ENCODE measurements at places on chromosomes 2 and 18.

DNA sequence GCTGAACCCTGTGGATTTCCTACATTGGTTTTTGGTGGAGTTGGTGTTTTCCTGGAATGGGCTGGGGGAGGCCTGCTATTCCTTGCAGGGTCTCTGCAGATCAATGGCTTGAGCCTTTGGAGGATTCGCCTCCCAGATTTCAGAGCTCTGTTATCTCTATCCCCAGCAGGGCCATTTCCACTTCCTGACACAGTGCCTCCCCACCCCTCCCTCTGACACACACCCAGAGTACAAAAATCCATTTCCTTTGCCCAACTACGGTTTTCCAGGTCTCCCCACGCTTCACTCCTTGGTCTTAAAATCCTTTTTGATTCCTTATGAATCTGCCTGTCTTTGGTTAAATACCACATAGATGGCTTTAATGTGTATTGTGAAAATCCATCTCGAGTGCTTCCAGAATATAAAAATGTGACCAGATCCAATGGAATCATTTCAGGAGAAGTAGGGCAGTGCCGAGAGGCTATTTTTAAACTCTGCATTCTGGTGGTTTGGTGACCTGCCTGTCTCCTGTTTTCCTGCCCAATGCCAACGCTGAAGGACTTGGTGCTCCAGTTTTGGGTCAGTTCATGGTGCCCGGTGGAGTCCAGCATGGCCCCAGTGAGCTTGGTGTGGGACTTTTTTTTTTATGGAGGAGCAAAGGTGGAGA, 60.9 kb downstream of the ARL4C start:
- no peak for DNase-seq

DNA sequence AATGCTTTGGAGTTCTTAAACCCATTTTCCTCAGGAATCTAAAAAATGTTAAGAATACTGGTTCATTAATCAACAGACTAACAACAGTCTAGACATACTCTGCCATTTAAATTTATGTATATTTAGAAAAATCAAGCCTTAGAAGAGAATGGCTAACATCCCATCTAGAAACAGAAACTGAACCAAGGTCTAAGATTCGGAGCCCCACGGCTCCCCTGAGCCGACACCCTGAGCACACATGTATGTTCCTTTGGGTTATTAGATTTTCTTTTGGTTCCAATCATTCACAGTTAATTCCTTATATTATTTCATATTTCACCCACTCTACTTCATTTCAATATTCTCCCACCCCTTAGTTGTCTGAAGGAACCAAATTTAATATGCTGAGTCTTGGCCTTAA, 94.8 kb upstream of the HNRNPA3 start:
- no peak for DNase-seq

- DNase-seq, result no peak
Measured at GRCh38 chr2:69735686-69736085, 6.2 kb upstream of the ANXA4 start.

DNA sequence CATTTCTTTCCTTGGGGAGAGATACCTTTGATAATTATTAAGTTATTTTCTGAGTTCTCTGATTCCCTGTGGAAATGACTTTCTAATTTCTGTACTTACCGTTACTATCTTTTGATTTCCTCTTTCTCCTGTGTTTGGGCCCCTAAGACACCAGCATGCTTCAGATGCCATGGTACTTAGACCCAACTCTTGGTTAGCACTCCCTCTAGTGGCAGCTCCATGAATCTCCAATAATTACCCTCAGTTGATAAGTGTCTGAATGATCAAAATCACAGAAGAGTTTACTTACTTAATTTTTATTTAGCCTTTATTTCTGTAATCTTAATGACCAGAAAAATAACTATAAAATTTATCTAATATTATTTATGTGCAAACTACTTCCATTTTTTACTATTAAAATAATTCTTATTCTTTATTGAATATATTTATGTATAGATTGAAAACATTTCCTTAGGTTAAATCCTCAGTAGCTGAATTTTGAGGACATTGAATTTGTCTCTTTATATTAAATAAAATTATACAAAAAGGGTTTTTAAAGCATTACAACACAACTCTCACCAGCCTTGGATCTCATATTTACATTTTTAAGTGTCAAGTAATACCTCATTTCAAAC, 300.4 kb downstream of the KCNS3 start:
- peak; percentile 26 for DNase-seq

- DNase-seq, result no peak
Measured at GRCh38 chr2:201779901-201780673, 646 bp downstream of the ALS2 start.

DNA sequence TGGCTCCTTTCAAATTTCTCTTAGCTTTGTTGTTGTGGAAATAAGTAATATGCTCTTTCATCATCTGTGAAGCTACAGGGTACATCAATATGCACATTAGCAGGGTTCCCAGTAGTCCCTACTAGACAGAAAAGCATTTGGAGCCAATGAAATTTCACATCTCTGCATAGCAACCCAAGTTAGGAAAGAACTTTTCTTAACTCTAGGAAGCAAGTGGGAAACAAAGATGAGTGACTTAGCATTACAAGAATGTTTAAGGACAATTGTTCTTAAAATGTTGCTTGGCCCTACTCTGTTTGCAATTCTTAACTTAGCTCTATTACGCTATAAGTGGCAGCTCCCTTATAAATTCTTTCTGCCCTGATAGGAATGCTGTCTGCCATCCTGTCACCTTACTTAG, 39.6 kb downstream of the ZEB2 start:
- DNase-seq, result no peak

- peak; percentile 45 for DNase-seq
Measured at GRCh38 chr18:8988260-8988871, 114.1 kb upstream of the NDUFV2 start.

DNA sequence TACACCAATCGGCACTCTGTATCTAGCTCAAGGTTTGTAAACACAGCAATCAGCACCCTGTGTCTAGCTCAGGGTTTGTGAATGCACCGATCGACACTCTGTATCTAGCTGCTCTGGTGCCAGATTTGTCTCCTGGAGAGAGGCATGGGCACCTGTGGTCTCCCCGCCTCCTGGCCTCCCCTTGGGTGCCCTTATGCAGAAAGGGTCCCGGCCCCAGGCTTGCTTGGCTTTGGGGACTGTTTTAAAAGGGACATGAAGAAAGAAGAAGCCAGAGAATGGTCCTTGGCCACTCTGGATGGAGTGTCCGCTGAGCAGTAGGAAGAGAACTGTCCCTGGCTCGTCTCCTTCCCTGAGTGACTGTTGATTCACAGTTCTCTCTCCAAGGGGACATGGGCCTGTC, 11.5 kb upstream of the ALPP start:
- no peak for DNase-seq

- DNase-seq, result no peak
Measured at GRCh38 chr2:197500503-197501131, 438 bp downstream of the HSPE1 start.

DNA sequence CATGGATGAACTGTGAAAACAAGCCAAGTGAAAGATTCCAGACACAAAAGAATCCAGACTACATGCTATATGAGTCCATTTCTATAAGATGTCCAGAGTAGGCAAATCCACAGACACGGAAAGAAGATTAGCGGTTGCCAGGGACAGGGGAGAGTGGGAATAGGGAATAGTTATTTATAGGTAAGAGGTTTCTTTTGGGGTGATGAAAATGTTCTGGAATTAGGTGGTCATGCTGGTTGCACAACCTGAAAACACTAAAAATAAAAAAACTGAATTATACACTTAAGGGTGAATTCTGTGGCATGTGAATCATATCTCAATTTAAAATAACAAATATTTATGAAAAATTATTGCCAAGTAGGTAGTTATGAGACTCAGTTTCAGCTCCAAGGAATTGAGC, 168.4 kb downstream of the LTBP1 start:
- no peak for DNase-seq

- peak; percentile 98 for DNase-seq
Measured at GRCh38 chr2:238864207-238865014, 16.5 kb downstream of the TWIST2 start.

DNA sequence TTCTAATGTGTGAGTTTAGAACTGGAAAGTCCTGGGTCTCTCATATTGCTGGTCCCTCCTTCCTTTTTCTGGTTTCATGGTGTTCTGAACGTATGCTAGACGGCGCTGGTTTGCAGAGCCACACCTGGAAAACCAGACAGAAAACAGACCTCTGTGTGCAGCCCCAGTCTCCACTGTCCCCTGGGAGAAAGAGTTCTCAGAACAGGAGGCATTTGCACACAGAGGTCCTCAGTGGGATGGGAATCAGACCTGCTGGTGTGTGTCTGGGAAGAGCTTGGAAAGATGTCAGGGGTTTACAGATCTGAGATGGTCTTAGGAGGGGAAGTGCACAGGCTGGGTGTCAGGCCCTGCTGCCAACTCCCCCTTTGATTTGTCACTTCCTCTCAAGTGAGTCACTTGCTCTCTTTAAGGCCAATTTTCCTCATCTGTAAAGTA, 14.9 kb upstream of the MBP start:
- DNase-seq, result no peak
